Activated CD8-positive, alpha-beta memory T cell treated with anti-CD3 and anti-CD28 coated beads, Interleukin-2, amount 50 U/mL, for 48 hours (primary cell): ENCODE measurements at places on chromosomes 6 and 20.

GRCh38 chr6:162700966-162701365 is 26.6 kb downstream of the PRKN start:
- DNase-seq, result no peak

DNA sequence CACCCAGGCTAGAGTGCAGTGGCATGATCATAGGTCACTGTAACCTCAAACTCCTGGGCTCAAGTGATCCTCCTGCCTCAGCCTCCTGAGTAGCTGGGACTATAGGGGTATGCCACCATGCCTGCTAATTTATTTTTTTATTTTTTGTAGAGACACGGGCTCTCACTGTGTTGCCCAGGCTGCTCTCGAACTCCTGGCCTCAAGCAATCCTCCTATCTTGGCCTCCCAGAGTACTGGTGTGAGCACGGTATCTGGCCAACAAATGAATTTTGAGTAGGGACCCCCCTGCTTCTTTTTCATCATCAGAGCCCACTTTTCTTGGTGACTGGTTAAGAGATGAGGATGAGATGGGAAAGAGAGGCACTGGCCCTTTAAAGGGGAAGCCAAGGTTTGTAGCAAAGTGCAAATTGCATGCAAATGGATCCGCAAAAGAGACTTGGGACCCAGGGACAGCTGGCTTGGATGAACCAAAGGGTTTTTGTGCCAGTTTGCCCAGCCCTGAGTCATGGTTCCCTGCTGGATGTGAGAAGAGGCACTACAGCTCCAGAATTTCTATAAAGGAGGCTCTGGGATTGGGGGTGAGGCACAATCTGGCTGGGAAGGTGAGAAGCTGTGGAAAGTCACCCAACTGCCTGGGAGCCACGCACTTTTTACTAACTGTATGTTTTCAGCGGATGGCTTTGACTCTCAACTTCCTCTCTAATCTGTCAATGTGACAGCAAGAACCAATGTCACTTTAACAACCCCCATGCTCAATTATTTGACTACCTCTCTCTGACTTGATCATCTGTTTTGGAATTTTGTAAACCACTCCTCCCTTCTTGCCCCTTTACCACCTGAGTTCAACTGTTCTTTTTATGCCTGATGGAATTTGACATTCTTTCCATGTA is 58.7 kb upstream of the RNF24 start:
- peak; percentile 36 for DNase-seq

DNA sequence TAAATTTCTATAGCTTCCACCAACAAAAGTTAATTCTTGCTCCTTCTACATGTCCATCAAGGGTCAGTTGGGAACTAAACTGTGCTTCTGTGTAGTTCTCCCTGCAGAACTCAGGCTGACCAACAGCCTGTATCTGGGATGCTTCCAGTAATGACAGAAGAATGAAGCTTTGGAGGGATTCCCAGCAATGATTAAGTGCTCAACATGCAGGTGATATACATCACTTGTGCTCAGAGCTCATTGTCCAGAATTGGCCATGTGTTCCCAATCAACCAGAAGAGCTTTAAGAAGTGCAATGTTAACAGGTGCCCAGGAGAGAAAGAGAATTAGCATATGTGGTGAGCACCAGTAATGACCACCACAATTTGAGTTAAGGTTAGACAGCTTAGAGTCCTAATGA is 37.4 kb upstream of the SNRPB2 start:
- no peak for DNase-seq

DNA sequence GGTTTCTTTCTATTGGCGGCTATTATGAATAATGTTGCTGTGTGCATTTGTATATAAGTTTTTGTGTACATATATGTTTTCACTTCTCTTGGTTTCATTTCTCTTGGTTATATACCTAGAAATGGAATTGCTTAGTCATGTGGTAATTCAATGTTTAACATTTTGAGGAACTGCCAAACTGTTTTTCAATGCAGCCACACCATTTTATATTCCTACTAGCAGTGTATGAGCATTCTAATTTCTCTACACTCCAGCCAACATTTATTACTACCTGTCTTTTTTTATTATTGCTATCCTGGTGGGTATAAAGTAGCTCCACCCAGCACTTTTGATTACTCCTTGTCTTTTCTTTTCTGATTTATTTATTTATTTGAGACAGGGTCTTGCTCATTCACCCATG is 54.8 kb downstream of the PHACTR2 start:
- DNase-seq, result no peak

GRCh38 chr6:157763129-157763903 is 59.7 kb upstream of the SNX9 start:
- DNase-seq, result no peak

GRCh38 chr6:145015739-145016558 is 719.4 kb downstream of the EPM2A start:
- DNase-seq, result peak; percentile 52

DNA sequence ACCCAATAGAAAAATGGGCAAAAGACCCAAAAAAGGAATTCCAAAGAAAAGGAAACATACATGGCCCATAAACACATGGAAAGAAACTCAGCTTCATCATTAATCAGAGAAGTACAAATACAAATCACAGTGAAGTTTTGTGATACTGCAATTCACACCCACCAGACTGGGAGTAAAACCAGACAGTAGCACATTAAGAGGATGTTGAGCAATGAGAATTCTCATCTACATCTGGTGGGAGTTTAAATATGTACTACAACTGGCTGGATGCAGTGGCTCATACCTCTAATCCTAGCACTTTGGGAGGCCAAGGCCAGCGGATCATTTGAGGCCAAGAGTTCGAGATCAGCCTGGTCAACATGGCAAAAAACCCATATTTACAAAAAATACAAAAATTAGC is 125.7 kb upstream of the PHACTR1 start:
- no peak for DNase-seq

GRCh38 chr6:166005401-166005943 is 162.2 kb downstream of the TBXT start:
- no peak for DNase-seq

DNA sequence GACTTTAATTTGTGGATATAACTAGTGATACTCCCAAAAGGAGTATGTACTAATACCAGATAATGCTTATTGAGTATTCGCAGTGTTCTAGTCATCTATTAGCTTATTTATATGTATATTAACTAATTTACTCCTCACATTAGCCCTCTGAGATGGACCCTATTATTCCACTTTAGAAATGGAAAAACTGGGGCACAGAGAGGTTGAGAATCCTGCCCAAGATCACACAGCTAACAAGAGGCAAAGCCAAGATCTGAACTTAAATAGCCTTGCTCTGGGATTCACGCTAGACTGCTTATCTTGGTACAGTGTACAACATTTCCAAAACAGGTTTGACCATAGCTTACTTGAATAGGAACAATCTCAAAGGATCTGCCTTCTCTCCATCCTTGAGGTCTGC is 8.5 kb upstream of the SPO11 start:
- no peak for DNase-seq

- DNase-seq, result no peak
Measured at GRCh38 chr20:39195582-39196021, 233.5 kb downstream of the DHX35 start.

GRCh38 chr6:95185874-95186273 is 391.5 kb upstream of the MANEA start:
- no peak for DNase-seq

GRCh38 chr6:43103253-43103876 is 27.3 kb downstream of the PTK7 start:
- no peak for DNase-seq

DNA sequence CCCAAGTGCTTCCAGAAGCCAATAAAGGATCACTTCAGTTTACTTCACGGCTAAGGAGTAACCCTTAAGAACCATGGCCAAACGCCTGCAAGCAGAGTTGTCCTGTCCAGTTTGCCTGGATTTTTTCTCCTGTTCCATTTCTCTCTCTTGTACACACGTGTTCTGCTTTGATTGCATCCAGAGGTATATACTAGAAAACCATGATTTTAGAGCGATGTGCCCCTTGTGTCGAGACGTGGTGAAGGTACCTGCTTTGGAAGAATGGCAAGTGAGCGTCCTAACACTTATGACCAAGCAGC is 2.5 kb downstream of the RFPL4B start:
- no peak for DNase-seq

- DNase-seq, result no peak
Measured at GRCh38 chr6:159212028-159212427, 42.8 kb downstream of the FNDC1 start.

DNA sequence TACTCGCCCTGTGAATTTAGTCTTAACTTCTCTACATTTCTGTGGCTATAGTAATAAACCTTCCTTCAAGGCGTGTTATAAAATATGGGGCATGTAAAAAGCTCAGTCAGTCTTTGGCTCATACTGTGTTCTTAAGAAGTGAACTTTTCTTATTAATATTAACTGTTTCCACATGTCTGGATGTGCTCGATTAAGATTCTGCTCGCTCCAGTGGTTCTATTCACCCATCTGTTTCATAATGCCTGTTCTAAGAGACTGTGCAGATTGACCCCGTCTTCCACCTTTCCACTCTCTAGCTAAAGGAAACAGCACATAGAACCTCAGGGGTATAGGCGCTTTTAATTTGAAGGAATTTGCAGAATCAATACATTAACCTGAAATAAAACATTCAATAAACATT is 99.9 kb downstream of the L3MBTL3 start:
- no peak for DNase-seq

- no peak for DNase-seq
Measured at GRCh38 chr6:26607434-26608230, 10.9 kb downstream of the ABT1 start.

- no peak for DNase-seq
Measured at GRCh38 chr20:34566978-34567891, 8.7 kb downstream of the MAP1LC3A start.

DNA sequence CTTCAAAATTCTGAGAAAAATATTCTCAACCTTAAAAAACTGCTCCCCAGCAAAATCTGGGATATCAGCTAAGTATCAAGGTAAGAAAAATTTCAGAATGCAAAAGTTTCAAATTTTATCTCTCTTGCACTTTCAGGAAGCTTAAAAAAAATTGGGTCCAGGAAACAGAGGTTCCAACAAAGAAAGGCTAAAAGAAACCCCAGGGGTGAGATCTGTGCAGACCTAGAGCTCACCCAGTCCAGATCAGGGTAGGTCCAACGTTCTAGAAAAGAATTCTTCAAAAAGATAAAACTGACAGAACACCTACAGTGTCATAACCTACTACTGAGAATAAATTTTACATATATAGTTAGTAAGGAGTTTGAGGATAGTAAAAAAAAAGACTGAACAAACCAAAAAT is 23.5 kb downstream of the ILRUN start:
- DNase-seq, result no peak

DNA sequence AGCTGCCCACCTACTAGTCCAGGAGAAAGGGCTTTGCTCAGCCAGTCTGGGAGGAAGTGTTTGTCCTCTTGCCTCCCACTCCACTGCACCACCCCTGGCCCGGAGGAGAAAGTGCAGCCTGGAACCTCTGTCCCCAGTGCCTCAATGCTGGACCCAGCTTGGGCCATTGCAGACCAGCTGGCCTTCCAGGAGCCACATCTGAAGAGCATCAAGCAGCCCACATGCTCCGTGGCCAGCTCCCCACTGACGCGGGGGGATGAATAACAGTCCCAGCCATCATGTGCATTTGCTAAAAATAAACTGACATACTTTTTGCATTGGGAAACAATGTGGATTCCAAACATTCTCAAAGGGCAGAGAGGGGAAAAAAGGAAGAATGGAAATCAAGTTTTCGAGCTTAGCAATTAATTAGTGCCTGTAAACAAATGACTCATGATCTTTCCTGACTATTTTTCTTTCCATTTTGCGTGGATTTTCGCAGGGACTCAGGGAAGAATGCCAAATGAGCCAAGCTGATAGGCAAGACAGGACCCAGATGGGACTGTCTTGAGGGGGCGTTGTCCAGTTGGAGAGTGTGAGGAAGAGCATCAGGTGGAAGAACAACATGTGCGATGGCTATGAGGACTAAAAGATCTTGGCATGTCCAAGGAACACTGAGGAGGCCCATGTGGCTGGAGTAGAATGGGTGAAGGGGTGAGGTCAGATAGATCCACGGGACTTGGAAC is 34.1 kb downstream of the CEBPB start:
- DNase-seq, result no peak

DNA sequence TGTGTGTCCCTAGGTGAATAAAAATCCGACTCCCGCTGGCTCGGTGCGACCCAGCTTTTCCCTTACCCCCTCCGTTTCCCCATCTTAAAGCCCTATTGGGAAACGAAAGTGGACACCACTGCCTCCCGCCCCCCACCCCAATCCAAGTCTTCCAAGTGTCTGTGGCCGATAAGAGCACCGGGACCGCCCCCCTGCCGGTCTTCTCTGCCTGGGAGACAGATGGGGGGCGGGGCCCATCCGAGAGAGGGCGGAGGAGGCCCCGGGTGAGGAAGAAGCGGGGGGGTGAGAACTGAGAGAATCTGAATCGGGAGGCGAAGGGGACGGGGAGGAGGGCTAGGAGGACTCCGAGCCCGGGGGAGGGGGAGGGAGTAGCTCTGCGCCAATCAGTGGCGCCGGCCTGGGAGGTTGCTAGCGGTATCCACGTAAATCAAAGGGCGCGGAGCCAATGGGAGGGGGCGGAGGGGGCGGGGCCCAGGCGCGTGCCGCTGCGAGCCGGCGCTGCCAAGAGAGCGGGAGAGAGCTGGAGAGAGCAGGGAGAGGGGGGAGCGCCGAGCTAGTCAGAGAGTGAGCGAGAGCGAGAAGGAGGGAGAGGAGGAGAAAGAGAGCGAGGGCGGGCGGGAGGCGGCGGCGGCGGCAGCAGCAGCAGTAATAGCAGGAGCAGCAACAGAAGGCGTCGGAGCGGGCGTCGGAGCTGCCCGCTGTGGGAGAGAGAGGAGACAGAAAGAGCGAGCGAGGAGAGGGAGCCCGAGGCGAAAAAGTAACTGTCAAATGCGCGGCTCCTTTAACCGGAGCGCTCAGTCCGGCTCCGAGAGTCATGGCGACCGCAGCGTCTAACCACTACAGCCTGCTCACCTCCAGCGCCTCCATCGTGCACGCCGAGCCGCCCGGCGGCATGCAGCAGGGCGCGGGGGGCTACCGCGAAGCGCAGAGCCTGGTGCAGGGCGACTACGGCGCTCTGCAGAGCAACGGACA is at the start of gene POU3F2:
Gene POU3F2 (plus strand): TSS at position 515 of the 972 bp plus-strand sequence. CDS start 300 bp downstream, at position 815.
- peak; percentile 77 for DNase-seq

DNA sequence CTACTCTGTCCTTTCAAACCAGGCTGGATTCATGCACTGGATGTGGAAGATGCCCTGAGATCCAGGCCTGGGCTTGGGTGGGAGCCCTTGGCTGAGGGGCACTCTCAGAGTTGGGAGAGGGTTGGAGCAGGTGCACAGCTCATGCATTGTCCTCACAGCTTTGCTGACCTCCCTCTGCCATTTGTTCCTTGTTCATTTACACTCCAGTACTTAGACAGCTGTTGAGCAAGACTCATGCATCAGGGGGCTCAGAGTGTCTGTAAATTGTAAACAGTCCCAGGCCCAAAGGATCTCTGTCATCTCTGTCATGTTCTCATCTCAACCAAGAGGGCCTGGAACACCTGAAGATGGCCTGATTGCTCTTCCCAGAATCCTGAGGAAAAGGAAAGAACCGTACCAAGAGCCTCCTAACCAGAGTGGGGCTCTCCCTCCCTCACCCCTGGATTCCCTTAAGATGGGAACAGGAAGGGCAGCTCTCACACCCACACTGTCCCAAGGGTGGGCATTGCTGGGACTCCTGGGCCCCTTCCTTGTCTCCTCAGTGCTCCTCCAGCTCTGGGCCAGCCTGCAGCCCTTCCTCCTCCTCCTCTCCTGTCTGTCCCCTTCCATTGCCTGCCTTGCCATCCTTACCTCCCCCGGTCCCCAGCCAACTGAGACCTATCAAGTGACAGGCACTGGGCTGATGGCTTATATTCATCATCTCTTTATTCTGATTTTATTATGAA is 132.9 kb downstream of the FOXO3 start:
- no peak for DNase-seq
